ENCODE measurements at places on chromosomes 1 and 21.
A peak's percentile ranks its signal among the peaks of the same experiment; 100 is the strongest.

DNA sequence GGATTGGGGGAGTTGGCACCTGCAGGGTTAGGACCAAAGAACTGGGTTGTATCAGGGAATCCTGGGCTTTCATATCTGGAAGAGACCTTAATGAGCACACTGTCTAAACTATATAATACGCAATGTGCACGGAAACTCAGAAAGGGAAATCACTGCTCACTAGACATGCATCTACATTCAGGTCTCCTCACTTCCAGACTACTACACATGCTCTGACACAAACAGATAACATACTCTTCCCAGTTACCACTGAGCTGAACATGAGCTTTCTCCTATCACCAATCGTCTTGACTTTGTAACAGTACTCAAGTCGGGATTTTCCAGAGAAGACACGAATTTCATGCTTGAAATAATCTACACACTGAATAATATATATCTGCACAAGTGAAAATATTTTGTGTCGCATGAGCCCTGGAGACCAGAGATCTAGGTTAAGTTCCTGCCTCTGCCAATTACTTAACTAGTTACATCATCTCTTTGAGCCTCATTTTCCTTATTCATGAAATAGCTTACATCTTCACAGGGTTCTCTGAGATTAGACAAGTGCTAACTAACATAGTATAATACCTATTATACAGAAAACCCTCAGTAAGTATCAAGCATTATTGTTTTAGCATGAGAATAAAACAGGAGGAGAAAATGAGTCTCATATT is 101.1 kb downstream of the JAK1 start:
- peak; percentile 8 for DNase-seq

GRCh38 chr21:36628106-36628505 is 70.8 kb upstream of the SIM2 start:
- DNase-seq = no peak

- no peak for DNase-seq
Observed at GRCh38 chr1:80099713-80100112, 1093.2 kb upstream of the ADGRL4 start.

- DNase-seq = no peak
Observed at GRCh38 chr1:86650065-86650464, 54.3 kb upstream of the SH3GLB1 start.

GRCh38 chr1:43018121-43018520 is 59.5 kb upstream of the SLC2A1 start:
- no peak for DNase-seq

GRCh38 chr1:204370176-204370575 is 10.4 kb upstream of the PLEKHA6 start:
- DNase-seq = no peak

GRCh38 chr1:160671603-160672517 is 25.0 kb upstream of the SLAMF1 start:
- DNase-seq = no peak

DNA sequence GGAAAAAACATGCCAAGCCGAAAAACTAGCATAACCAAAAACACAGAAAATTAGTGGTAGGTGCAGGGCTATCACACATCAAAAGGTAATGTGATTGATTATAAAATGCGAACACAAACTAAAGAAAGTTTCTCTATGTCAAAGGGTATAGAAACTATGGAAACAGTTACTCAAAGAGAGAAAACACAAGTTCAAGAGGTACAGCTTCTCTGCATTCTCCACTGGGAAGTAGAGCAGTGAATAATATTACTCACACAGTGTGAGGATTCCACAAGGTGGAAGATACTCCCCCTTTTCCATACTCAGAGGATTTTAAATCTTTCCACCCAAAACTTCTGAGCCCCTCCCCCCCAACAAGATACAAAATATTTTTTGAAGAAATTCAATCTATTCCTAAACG is 18.6 kb downstream of the AKT3 start:
- no peak for DNase-seq

DNA sequence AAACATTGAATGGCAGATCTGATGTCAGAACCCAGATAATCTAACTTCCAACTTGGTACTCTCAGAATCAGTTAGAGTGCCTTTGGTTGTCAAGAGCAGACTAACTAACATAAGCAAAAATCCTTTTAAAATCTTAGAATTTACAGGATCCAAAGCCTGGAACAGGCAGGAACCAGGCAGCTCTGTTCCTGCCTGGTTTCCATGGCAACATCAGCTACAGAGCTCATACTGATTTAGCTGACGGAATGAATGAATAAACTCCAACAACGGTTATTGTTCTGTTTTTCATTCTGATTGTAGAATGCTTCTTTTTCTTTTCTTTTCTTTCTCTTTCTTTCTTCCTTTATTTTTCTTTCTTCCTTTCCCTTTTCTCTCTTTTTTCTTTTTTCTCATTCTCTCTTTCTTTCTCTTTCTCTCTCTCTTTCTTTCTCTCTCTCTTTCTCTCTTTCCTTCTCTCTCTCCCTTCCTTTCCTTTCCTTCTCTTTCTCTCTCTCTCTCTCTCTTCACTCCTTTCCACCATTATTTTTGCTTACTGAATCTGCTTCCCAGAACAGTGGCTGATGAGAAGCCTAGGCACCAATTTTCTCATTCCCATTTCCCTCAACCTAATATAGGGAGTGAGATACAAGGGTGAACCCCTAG is 121.6 kb downstream of the RGS7 start:
- DNase-seq = no peak

DNA sequence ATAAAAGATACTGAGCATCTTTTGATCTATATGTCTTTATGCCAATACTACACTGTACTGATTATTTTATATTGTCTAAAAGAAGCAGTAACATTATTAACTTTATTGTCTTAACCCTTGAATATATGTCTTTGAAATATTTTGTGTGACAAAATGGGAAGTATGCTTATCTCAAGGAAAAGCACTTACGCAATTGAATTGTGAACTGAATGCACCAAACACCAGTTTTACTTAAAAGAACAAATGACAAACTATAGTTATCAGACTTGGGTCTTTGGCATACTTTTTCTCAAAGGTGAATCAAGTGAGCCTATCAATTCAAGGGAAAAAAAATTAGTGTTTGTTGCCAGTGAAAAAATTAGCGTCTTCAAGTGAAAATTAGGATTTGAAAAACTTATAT is 9.2 kb upstream of the SLC6A9 start:
- no peak for DNase-seq

DNA sequence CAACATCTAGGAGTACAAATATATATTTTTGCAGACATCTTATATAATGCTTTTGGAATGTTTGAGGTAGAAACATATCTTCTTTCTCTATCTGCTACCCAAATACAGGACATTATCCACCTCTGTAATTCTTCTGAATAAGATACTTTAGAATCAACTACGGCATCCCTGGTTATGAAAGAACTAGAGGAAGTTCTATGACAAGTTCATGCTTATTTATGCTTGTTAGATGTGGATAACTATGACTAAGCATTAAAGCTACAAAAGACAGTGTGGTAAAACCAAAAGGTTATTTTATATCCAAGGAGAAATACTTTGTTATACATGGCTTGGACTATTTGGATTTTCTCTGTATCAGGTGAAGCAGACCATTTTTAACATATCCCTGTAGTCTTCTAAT is 894.0 kb downstream of the KCNT2 start:
- DNase-seq = no peak

GRCh38 chr1:38113159-38113666 is 66.6 kb upstream of the POU3F1 start:
- DNase-seq = no peak

DNA sequence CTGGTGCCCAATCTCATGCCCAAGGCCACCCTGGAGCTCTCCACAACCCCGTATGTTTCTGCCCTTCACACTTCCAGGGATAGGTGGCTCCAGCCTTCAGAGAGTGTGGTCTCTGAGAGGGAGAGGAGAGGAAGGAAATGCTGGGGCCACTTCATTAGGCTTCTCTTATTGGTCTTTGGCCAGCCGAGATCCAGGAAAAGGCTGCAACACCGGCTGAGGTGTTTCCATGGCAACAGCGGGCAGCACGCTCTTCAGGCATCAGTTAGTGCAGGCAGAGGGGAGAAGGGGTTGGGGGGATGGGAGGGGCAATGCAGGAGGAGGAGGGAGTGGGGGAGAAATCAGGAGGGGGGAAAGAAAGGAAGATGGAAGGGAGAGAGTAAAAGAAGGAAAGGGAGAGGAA is 275.1 kb upstream of the GJB5 start:
- no peak for DNase-seq

- DNase-seq = no peak
Observed at GRCh38 chr1:79785561-79785960, 779.0 kb upstream of the ADGRL4 start.

GRCh38 chr1:169676001-169676400 is 35.4 kb downstream of the SELL start:
- no peak for DNase-seq

- DNase-seq = no peak
Observed at GRCh38 chr1:243256590-243256989, 749 bp downstream of the SDCCAG8 start.

- no peak for DNase-seq
Observed at GRCh38 chr1:183674339-183674738, 21.2 kb upstream of the APOBEC4 start.

DNA sequence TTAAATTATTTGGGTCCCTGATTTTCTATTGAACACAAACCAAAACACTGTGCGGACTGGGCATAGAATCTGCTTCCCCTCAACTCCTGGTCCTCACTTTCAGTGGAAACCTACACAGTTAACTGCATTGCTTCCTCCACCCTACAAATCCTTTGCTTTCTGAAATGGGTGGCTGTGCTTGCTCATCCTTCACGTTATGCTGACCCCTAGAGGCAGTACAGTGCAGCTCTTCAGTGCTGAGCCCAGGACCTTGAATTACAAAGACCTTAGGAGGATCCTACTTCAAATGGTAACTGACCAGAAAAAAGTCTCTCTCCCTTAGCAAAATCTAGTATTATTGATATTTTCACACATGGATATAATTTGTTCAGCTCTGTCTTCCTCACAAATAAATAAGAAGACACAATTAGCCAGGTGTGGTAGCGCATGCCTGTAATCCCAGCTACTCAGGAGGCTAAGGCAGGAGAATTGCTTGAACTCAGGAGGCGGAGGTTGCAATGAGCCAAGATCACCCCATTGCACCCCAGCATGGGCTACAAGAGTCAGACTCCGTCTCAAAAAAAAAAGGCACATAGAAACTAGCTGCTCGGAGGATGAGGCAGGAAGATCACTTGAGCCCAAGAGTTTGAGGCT is 63.4 kb upstream of the L1TD1 start:
- peak; percentile 38 for DNase-seq

DNA sequence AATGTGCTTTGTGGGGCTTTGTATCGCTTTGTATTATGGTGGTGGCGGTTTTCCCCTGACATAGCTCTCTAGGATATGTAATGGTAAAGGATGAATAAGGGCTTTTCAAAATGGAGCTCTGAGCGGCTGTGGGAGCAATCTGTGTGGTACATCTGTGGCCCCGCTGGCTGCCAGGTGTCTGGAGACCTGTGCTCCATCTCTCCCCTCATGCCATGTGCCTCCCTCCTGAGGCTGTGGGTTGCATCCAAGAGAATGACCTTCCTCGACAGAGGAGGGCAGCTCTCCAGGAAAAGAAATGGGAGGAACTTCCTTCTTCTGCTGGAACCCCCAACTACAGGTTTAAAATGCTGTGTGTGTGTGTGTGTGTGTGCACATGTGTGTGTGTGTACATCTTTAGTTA is 78.7 kb downstream of the RYR2 start:
- no peak for DNase-seq

- no peak for DNase-seq
Observed at GRCh38 chr1:215878128-215878527, 311.0 kb downstream of the KCTD3 start.

- peak; percentile 14 for DNase-seq
Observed at GRCh38 chr1:248818505-248819374, 7.0 kb downstream of the SH3BP5L start.

- no peak for DNase-seq
Observed at GRCh38 chr1:36309397-36309796, 3.2 kb downstream of the SH3D21 start.

GRCh38 chr1:98352378-98352777 is 309.1 kb upstream of the SNX7 start:
- DNase-seq = no peak

- DNase-seq = no peak
Observed at GRCh38 chr1:190175320-190175719, 302.3 kb downstream of the BRINP3 start.

DNA sequence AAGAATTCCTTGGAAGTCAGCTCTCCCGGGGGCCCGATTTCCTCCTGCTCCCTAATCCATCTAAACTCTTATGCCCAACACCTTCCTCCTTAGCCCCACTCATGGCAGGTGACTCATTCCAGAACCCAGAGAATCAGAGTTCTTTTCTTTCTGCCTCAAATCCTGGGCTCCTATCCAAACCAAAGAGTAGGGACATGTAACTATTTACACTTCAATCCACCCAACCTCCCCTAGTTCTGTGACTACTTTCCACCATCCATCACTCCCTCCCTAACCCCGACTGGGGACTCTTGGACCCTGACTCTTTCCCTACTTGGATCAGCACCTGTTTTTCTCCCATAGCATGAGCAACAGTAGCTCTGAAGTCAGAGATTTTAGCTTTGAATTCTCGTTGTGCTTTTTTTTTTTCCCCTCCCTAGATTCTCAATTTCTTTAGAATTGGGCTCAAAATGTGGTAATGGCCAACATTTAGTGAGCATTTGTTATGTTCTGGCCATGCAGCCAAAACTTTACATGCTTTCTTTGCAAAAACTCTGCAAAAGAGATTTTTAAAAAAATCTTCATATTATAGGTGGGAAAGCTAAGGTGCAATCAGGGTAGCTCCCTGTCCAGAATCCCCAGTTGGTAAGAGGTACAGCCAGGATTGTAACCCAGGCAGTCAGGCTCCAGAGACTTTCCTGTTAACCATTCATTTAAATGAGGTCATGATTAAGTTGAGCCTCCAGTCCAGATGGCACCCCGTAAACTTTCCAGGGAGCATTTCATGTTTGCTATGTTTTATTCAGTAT is 7.5 kb upstream of the CYP4A11 start:
- no peak for DNase-seq

DNA sequence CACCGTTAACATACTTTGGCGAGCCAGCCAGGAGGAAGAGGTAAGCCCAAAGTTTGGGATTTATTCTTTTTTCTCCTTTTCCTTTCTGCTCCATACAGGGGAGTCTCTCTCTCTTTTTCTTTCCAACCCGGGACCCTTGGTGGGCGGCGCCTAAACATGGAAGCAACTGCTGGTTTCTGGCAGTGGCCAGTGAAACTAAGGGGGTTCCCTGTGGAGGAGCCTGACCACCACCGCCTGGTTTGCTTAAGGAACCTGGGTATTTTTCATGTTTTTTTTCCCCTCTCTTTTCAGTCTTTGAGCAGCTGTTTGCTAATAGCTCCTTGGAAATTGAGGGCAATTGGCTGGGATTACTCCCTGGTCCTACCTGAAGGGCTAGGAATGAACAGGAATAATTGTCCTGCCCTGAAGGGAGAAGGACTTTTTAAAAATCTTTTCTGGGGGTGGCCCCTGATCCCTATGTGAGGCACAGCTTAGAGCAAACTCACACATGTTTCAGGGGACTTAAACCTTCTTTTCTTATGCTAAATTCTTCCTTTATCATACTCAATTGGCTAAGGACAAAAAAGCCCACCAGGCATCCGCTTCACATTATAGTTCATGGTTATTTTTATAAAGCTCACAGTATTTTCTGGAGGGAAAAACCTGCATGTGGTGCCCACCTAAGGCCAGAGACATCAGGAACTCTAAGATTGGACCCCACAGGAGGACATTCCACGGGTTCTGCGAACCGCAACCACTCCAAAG is 61.3 kb upstream of the PLD5 start:
- DNase-seq = no peak

- no peak for DNase-seq
Observed at GRCh38 chr1:185534801-185535200, 199.4 kb upstream of the HMCN1 start.

GRCh38 chr1:109687641-109688499 is at the start of gene GSTM1:
GSTM1 (plus strand) TSS chr1:109687817; CDS start chr1:109687874, 57 bp downstream.
- peak; percentile 91 for DNase-seq
